Aorta (tissue), 5 donors: ENCODE measurements at places on chromosomes 11 and 22. TPM values are rescaled to one million over a fixed set of nuclear protein-coding genes. Genes with fewer than 3 reads are reported as not detected.
A peak's percentile ranks its signal among the peaks of the same experiment; 100 is the strongest.

Gene FAM227A
- 1.3 TPM for total RNA-seq

Gene WBP2NL
- 0.81 TPM for total RNA-seq

Gene FSHB
- not detected for total RNA-seq

Gene MIAT
- total RNA-seq, result 5.0 TPM

Gene PICK1
- total RNA-seq, result 26.4 TPM

Gene E2F8
- total RNA-seq, result 0.63 TPM

Gene CFAP300
- total RNA-seq, result 5.4 TPM

Gene GLYATL2
- not detected for total RNA-seq

Gene APOBEC3C
- total RNA-seq, result 25.3 TPM

Gene BIK
- not detected for total RNA-seq

Gene CARNS1
- 7.0 TPM for total RNA-seq

Gene C1QTNF5
- total RNA-seq, result 42.4 TPM

Gene CSNK2A3
- 6.0 TPM for total RNA-seq

Gene CAPRIN1
- 147 TPM for total RNA-seq

GRCh38 chr11:16841984-16842383, 103.5 kb downstream of the C11orf58 start:
- DNase-seq, result no peak

DNA sequence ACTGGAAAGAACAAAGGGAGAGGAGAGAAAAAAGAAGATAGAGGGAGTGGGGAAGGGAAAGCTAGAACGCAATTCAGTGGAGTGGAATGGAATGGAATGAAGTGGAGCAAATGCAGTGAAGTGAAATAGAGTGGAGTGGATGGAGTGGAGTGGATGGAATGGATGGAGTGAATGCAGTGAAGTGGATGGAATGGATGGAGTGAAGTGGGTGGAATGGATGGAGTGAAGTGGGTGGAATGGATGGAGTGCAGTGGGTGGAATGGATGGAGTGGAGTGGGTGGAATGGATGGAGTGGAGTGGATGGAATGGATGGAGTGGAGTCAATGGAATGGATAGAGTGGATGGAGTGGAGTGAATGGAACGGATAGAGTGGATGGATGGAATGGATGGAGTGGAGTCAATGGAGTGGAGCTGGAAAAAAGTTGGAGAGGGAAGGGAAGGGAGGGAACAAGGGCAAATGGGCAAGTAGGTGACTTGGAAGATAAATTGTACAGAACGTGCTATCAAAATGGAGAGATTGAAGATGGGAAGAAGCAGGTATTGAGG, 13.9 kb downstream of the IFITM10 start:
- DNase-seq, result no peak

- DNase-seq, result no peak
Observed at GRCh38 chr11:85941380-85941973, 86.3 kb downstream of the CCDC83 start.

- DNase-seq, result no peak
Observed at GRCh38 chr22:22663861-22664800, 19.7 kb downstream of the GGTLC2 start.

- no peak for DNase-seq
Observed at GRCh38 chr22:50519151-50519550, 6.2 kb downstream of the SCO2 start.

- DNase-seq, result no peak
Observed at GRCh38 chr11:17439316-17439782, 37.3 kb downstream of the ABCC8 start.

GRCh38 chr11:110349138-110349996, 53.0 kb upstream of the RDX start:
- DNase-seq, result no peak

DNA sequence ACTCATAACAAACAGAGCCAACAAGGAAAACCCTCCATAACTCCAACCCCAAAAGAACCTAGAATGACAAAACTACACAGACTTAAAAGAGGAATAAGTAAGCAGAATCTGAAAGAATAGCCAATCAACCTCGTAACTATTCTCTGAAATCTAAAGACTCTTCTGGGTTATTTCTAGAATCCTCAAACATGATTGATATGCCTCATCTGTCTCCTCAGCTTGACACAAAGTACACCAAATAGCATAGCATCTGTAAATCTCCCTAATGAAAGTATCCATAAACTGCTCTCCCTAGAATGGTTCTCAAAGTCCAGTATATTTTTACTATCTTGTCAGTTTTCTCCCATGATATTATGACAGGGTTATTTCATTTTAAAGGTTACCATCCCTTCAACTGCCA, 195.0 kb downstream of the TTC28 start:
- DNase-seq, result no peak

- no peak for DNase-seq
Observed at GRCh38 chr11:134349802-134350355, 18.1 kb downstream of the GLB1L2 start.

DNA sequence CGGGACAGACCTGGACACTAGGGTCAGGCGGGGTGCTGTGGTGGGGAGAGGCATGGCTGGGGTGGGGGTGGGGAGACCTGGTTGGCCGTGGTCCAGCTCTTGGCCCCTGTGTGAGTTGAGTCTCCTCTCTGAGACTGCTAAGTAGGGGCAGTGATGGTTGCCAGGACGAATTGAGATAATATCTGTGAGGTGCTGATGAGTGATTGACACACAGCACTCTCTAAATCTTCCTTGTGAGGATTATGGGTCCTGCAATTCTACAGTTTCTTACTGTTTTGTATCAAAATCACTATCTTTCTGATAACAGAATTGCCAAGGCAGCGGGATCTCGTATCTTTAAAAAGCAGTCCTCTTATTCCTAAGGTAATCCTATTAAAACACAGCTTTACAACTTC, 3.9 kb downstream of the FADD start:
- no peak for DNase-seq

DNA sequence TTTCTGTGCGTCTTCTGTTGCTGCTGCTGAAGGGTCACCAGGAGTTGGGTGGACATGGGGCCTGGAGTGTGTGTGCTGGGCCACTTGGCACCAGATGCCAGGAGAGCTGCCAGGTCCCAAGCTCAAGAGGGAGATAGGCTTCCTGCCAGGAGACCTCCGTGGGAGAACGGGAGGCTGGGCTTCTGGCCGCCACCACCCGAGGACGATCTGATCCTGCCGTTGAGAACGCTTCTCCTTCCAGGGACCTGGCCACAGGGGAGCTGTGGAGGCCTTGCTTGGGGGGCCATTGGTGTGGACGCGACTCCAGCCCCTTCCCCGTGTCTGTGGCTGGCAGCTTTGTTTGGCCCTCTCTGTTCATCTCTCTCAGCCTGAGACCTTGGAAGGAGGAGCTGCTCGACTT, 2.4 kb downstream of the BRSK2 start:
- DNase-seq, result no peak

- no peak for DNase-seq
Observed at GRCh38 chr11:35721651-35722282, 59.2 kb downstream of the TRIM44 start.

DNA sequence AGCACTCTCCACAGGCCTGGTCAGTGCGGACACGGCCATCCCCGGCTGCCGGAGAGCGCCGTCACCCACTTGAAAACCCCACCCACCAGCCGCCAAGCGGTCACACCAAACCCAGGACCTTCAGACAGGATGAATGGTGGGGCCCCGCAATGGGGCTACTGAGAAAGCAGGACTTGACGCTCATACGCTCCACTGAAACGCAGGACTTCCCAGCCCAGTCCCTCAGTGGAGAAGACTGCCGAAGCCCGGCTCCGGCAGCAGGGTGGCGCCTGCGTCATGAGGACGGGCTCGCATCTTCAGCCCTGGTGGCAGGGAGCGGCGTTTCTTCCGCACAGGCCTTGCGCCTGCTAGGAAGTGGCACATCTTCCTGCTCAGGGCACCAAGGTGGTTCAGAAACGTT, 15.3 kb upstream of the PHLDA2 start:
- no peak for DNase-seq

DNA sequence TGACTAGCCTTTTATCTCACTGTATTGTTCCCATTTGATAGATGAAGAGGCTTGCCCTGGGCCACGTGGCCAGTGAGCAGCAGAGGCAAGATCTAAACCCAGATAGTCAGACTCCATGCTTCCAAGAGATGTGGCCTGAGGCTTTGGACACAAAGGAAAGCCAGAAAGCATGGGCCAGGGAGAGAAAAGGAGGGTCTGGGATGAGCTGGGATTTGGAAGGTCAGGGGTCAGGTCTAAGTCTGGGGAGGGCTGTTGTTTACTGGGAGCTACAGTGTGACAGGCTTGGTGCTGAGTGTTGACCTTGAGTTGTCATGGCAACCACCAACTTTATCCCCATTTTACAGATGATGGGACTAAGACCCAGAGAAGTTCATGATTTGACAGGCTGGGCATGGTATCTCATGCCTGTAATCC, 2.1 kb downstream of the SLC35E4 start:
- no peak for DNase-seq

DNA sequence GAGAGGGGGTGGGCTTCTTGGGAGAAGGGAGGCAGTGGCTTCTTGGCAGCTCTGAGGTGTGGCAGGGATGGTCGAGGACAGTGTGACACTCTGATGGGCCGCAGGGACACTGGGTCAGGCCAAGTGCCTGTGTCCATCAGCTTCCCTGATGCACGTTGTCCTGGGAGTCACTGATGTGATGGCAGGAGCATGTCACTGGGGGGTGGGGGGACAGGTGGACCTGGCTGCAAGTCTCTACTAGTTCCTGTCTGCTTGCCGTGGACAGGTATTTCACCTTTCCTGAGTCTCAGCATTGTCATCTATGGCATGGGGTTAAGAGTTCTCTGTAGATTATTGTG, 592.9 kb downstream of the TBC1D22A start:
- DNase-seq, result no peak

GRCh38 chr22:29524442-29525191, 28.9 kb downstream of the THOC5 start:
- no peak for DNase-seq

DNA sequence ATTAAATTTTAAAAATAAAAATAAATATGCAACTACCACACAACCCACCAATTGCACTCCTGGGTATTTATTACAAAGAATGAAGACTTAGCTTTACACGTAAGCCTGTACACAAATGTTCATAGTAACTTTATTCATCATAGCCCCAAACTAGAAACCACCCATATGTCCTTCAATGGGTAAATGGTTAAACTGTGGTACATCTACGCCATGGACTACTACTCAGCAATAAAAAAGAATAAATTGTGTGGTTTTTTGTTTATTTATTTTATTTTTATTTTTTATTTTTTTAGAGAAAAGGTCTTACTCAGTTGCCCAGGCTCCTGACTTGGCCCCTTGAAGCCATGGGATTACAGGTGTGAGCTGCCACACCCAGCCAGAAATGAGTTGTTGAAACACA, 14.6 kb downstream of the GAL start:
- DNase-seq, result no peak

DNA sequence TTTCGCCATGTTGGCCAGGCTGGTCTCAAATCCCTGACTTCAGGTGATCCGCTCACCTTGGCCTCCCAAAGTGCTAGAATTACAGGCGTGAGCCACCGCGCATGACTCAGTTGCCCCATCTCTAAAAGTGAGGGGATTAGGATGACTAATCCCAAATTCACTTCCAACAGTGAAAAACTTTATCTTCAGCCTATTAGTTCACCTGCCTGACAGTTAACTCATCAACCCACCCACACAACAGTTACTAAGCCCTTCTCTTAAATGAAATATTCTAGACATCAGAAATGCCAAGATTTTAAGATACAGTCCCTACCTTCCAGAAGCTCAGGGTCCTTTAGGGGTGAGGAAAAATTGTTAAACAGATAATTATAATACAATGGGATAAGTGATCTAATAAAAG, 2.0 kb upstream of the ANKRD42 start:
- no peak for DNase-seq

DNA sequence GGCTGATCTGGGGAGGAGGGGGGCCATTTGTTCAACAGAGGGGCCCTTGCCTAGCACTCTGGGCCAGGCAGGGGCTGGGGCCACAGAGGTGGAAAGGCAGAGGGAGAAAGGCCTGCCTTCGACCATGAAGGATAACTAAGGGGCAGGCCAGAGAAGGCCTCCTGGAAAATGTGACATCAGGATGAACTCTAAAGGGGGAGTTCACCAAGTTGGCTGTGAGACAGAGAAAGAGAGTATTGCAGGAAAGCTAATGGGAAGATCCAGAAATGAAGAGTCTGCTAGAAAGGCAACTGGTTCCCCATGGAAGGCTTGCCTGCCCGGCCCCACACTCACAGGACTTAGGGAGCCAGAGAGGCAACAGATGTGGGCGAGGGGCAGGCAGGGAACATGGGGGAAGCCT, 16.3 kb downstream of the CSNK1E start:
- no peak for DNase-seq

- no peak for DNase-seq
Observed at GRCh38 chr11:129731316-129731715, 84.3 kb upstream of the TMEM45B start.

GRCh38 chr11:57237204-57237681, at the start of gene APLNR:
Gene APLNR, minus strand, starts transcription at chr11:57237250. Its CDS starts 246 bp downstream, at chr11:57237004.
- no peak for DNase-seq

DNA sequence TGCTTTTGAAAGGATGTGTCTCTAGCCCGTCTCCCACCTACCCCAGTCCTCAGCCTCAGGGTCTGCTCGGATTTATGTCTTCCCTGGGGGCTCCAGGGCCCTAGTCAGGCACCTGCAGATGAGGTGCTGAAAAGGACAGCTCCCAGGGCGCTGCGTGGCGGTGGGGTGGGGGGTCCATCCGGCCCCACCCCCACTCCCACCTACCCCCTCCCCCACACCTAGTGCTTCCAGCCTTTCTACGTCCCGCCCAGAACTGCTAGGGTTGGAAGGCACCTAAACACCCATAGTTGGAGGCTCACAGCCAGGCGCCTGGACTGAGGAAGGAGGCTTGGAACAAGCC, 1.4 kb upstream of the ROBO3 start:
- no peak for DNase-seq

- DNase-seq, result no peak
Observed at GRCh38 chr11:70220920-70221319, 17.8 kb downstream of the FADD start.

DNA sequence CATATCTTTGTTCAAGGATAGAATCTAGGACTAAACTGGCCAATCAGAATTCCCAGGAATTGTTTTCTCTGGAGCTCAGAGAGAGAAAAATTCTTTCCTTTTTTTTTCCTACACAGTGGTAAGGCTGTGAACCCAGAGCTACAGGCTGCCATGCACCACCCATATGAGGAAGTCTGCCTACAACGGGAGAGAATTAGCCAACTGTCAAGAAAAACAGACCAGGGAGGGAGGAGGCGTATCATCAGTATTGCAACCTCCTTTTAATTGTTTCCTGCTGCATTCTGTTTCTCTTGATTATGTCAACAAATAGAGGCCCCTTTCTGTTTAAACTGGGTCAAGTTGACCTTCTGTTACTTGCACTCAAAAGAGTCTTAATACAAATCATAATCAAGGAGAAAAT, 176.5 kb upstream of the UBASH3B start:
- DNase-seq, result no peak

GRCh38 chr11:64369440-64370421, 10.8 kb downstream of the RPS6KA4 start:
- DNase-seq, result no peak

GRCh38 chr22:33919391-33920196, 682 bp downstream of the LARGE1 start:
- peak; percentile 79 for DNase-seq

DNA sequence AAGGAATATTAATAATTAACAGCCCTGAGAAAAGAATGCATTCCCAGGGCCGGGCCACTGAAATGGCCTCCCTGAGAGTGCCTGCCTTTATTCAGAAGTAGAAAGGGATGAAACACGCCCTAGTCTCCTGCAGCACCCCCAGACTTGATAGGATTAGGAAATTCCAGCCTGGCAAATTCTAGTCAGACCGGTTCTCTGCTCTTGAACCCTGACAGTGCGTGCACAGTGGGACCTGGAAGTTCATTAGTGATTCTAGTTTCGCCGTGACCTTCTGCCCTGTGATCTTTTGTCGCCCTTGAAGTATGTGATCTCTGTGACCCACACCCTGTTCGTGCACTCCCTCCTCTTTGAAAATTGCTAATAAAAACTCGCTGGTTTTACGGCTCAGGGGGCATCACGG, 2.1 kb upstream of the GSTP1 start:
- DNase-seq, result no peak

GRCh38 chr11:69924308-69925161, 105.3 kb upstream of the FGF3 start:
- no peak for DNase-seq
